HS-5 (cell line): ENCODE measurements at places on chromosomes 1 and 21.
A peak's percentile ranks its signal among the peaks of the same experiment; 100 is the strongest.

GRCh38 chr1:218371927-218372672 is 27.0 kb downstream of the TGFB2 start:
- no peak for DNase-seq

DNA sequence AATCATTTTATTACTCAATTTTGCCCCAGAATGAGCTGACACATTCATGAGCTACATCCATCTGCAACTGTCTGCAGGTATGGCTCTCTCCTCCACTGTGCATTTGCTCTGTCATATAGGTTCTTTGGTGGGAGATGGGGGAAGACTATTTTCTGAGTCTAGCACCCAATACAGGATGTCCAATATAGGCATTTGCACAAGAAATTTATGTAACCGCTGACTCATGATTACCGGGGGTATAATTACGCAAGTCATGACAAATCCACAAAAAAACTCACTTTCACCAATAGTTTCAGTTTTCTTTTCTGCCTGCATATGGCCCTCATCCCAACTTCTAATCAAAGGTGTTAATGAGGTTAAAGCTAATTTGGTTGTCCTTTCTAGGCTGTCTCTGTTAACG is 17.5 kb upstream of the VSIG8 start:
- DNase-seq, result peak; percentile 84

DNA sequence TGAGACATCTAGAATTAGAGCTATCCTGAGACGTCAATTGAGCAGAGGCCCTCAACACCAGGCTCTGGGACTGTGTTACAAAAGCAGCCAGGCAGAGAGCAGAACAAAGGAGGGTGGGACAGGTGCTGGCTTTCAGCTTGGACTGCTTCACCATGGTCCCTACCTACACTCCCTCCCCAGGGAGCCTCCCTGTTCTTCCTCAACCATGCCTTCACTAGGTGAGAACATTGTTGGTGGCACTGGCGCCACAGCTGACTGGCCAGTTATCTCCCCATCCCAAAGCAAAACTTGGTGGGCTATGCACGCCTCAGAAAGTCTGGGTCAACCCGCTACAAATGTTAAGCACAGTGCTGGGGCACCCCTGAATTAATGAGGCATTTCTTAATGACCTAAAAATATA is 87.8 kb downstream of the NMNAT2 start:
- DNase-seq, result no peak

DNA sequence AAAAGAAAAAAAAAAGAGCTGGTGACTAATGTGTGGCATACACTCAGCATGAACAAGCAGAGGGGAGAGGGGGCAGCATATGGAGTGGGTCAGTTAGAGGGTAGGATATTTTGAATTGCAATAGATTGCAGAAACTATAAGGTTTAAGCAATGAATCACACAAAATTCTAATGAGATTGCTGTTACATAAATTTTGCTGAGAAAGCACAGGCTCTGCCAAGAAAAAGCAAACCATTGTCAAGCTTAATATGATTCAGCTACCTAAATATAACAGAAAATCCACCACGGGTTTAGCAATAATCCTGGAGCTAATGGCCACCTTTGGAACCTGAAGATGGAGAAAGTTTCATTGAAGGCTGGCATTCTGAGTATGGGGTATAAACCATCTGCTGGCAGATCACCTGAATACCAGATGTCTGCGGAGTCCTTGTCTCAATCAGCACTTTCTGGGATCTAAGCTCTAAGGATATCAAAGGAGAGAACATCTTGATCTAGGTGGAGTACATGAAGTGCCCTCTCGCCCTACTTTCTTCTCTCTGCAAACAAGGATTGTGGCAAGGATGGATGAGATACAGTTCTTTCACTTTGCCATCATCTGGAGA is 30.3 kb upstream of the ANGPTL7 start:
- DNase-seq, result peak; percentile 93

- DNase-seq, result no peak
Measured at GRCh38 chr1:43238085-43238484, 31.7 kb upstream of the TMEM125 start.

GRCh38 chr1:220604926-220605325 is 77.0 kb downstream of the MARK1 start:
- no peak for DNase-seq

DNA sequence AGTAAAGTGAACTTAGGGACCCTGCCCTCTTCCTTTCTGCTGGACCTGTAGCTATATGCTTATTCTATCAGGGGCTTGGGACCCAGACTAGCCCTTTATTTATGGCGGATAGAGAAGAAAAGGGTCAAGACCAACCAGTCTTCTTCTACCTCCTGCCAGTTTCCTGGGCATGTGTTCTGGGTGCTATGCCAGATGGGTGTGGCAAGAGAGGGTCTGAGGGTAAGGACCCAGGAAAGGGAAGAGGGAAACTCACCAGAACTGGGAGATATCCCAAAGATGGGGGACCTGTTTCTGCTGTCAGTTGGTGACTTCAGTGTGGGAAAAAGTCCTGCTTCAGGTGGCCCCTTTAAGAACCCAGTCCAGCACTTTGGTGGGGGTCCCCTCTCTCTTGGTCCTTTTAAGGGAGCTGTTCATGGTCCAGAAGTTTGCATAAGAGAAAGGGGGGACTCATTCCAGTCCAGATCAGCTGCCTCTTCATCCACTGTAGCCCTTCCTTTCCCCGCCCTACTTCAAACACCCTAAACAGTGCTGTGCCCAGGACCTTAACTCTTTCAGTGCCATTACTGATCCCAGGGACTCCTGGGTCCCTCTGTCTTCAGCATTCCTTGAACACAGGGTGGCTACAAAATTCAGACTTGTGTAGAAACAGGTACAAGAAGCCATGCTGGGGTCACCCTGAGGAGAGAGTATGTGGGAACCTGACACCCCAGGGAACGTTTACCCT is 18.4 kb downstream of the SSR2 start:
- DNase-seq, result no peak

- DNase-seq, result no peak
Measured at GRCh38 chr1:244074559-244075171, 23.6 kb downstream of the ZBTB18 start.

DNA sequence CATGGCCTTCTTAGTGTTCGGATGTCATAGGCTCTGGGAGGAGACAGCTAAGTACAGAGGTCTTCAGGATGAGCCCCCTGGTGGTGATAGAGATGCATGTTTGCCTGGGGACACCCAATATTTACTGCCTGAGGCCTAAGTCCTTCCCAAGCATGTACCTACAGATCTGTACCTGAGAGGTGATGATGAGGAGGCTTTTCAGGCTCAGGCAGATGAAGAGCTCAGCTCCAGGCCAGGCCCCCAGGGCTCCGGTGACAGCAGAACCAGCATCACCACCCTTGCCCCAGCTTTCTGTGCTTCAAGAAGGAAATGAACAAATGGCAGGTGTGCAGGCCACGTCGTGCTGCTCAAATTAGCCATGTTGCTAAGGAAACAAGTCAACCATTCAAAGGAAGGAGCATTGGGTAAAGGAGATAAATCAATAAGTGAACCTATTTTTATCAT is 21.1 kb downstream of the CACNA1E start:
- DNase-seq, result no peak

GRCh38 chr1:246037832-246038231 is 469.2 kb downstream of the SMYD3 start:
- DNase-seq, result no peak

DNA sequence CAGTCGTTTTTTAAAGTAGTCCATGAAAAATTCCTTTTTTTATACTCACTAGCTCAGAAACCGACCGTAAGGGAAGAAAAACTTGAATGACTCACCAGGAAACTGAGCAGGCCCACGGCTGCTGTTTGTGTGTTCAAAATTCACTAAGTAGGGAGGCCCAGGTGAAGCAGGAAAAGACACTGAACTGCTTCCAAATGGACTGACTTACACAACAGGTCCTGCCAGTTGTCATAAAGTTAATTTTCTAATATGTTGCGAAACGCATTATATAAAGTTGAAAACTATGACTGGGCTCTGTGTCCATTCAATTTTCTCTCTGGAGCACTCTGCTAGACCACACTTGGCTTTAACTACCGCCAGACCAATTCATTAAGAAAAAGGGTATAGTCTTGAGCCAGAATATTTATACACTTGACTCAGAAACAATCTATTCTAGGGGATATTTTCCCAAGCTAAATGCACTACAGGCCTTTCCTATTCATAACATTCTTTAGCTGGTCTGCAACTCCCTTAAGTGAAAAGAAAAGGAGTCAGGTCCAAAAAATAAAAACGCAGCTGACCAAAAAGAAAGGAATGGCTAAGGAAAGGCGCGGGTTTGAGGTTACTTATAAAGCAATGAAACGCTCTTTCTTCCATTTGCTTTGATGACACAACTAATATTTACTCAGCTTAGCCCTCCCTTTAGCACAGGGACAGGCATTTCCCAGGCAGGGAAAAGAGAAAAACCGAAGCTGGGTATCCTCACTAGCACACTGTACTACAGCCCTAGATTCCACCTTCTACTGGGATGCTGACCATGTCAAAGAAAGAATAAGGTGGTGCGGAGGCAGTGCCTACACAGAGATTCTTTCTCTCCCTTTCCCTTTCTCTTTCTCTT is 306.3 kb upstream of the ESRRG start:
- DNase-seq, result peak; percentile 65

DNA sequence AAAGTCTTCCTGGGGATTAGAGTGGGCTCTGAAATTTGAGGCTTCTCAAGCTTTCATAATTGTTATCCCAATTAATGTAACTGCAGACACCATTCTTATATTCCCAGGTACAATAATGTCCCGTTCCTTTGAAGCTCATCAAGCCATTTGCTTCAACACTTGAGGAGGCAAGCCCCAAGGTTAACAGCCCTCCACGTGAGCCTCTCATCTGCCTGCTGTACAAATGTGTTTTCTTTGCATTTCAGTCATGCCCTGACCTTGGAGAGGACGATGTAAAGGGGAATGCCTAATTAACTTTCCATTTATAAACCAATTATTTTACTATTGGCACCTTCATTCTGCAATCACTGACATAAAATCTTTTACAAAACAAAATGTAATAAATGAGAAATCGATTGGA is 106.3 kb downstream of the SETD4 start:
- DNase-seq, result no peak

- peak; percentile 73 for DNase-seq
Measured at GRCh38 chr1:168320800-168321450, 40.2 kb downstream of the TBX19 start.

DNA sequence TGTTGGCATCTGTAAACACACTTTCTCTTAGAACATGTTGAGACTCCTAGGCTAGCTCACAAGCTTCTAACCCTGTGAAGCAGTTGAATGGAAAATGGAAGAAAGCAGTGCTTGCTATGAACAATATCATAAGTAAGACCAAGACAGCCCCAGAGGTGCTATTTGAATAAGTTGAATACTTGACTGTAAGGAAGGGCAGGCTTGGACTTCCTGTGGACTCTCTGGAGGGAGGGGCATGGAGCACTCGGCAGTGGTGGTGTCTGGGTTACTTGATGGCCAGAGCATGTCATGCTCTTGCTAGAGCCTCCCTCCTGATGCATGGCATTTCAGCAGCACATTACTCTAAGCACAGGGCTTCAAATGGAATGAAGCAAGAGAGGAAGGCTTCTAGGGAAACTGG is 60.0 kb downstream of the MRPS6 start:
- no peak for DNase-seq

GRCh38 chr21:34743285-34743684 is 74.5 kb downstream of the CLIC6 start:
- no peak for DNase-seq

DNA sequence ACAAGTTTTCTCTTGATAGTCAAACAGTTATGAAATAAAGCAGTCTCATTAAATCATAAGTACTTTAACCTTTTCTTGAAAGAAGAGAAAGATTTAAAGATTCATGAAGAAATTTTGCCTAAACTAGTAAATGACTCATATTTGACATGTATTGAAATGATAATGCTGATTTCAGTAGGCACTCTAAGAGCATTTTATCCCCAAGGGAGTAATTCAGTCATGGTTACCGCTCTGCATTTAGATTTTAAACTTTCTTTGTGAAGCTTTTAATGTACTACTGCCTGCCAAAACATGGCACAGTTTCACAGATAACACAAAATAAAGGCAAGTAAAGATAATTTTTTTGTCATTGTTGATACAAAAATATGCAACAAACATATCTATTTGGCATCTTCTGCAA is 6.8 kb downstream of the USH2A start:
- DNase-seq, result no peak

- DNase-seq, result no peak
Measured at GRCh38 chr1:18917071-18917799, 14.9 kb upstream of the ALDH4A1 start.

DNA sequence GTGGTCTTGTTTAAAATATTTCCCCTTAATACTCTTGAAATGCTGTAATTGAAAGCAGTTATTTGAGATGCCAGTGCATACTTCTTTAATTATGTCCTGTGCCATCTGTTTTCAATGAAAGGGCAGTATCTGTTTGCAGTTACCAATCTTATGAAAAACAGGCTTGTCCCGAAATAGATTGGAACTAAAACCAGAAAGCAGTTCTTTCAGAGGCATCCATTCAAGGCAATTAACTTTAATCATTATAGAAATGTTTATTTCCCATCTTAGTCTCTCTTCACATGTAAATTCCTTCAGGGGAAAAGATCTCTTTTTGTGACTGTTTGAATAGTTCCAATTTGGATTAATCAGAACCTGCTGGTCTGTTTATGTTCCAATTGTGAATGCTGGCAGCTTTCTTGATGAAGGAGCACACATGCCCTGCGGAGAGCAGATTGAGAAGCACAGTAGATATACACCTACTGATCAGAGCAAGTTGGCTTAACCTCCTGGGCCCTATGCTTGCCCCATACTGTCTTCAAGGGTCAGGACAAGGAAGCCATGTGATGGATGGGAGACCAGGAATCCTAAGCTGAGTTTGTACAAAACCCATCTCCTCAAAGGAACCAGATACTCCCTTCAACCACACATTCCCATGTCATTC is 41.6 kb upstream of the MROH9 start:
- no peak for DNase-seq

DNA sequence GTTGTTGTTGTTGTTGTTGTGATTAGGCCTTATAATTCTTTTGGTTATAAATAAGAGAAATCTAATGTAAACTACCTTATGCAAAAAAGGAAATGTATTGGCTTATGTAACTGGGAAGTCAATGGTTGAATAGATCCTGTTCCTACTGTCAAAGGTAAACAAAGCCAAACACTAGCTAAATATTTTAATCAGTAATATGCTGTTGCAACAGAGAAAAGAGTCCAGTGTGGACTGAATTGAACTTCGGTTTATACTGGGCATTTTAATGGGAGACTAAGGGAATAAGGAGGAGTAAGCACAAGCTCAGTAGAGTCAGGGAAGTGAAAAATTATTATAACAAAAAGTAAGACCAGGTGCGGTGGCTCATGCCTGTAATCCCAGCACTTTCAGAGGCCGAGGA is 15.4 kb downstream of the MSH4 start:
- DNase-seq, result no peak
